ENCODE measurements at places on chromosomes 11 and 22. TPM values are rescaled to one million over a fixed set of nuclear protein-coding genes. Genes with fewer than 3 reads are reported as not detected.

Gene CHEK2
- 12.0 TPM for total RNA-seq

Gene LARGE2
- total RNA-seq, result 3.2 TPM

Gene ZBTB16
- total RNA-seq, result 160 TPM

Gene INPP5J
- 3.1 TPM for total RNA-seq

Gene SAA1
- 14.4 TPM for total RNA-seq

Gene APOA1
- total RNA-seq, result 15.5 TPM

Gene PTPRJ
- 5.7 TPM for total RNA-seq

Gene TPP1
- total RNA-seq, result 44.1 TPM

- H3K36me3 ChIP-seq, result no peaks in the 10 kb centered on the region
- no peak for DNase-seq
- peaks cover 27% of the 10 kb centered on the region for H3K4me1 ChIP-seq
Observed at GRCh38 chr22:35649026-35649553, 844 bp downstream of the APOL6 start.

DNA sequence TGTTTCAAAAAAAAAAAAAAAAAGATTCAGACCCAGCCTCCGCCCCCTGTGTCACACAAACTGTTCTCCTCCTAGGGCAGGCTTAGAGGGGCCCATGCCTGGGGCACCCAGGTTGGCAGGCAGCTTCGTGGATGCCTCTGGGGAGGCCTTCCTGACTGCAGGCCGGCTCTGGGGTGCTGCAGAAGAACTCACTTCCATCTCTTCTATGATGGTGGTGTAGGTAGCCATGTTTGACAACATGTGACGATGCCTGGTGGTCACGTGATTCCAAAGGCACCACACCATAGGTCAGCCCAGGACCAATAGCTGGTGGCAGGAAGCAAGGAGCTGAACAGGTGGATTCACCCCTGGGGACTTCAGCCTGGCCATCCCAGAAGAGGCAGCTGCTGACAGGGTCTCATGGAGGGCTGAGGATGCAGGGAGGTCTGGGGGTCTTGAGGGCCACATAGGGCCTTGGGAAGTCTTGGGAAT, 24.1 kb upstream of the CELSR1 start:
- no peaks in the 10 kb centered on the region for H3K36me3 ChIP-seq
- no peaks in the 10 kb centered on the region for H3K4me1 ChIP-seq
- no peaks in the 10 kb centered on the region for H3K27me3 ChIP-seq
- H3K4me3 ChIP-seq, result no peak overlapping the region
- H3K27ac ChIP-seq, result no peak overlapping the region

DNA sequence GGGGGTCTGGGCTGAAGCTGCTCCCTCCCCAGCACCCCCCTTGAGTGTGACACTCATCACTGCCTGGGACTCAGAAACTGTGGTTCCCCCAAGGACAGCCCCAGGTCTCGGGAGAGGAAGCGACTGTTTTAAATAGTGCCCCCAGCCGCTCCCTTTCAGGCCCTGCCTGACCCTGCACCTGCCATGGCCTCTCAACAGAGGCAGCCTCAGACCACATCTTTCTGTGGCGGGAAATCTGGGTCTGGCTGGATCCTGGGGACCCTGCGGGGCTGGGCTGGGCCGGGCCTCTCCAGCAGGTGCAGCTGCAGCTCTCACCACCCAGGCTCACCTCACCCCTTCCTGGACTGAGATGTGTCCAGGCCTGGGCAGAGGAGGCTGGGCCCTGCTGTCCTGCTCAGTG, 3.7 kb upstream of the IGLL1 start:
- DNase-seq, result no peak
- H3K4me3 ChIP-seq, result no peak overlapping the region
- no peak overlapping the region for H3K27ac ChIP-seq
- H3K27me3 ChIP-seq, result no peaks in the 10 kb centered on the region

GRCh38 chr22:44271732-44272400, 40.9 kb downstream of the SHISAL1 start:
- no peaks in the 10 kb centered on the region for H3K4me1 ChIP-seq
- H3K27ac ChIP-seq, result no peak overlapping the region
- H3K36me3 ChIP-seq, result no peaks in the 10 kb centered on the region
- H3K27me3 ChIP-seq, result no peaks in the 10 kb centered on the region
- no peak for DNase-seq

GRCh38 chr22:45516163-45516562, 13.5 kb downstream of the FBLN1 start:
- H3K27me3 ChIP-seq, result no peaks in the 10 kb centered on the region
- no peak overlapping the region for H3K4me3 ChIP-seq
- H3K27ac ChIP-seq, result no peak overlapping the region

DNA sequence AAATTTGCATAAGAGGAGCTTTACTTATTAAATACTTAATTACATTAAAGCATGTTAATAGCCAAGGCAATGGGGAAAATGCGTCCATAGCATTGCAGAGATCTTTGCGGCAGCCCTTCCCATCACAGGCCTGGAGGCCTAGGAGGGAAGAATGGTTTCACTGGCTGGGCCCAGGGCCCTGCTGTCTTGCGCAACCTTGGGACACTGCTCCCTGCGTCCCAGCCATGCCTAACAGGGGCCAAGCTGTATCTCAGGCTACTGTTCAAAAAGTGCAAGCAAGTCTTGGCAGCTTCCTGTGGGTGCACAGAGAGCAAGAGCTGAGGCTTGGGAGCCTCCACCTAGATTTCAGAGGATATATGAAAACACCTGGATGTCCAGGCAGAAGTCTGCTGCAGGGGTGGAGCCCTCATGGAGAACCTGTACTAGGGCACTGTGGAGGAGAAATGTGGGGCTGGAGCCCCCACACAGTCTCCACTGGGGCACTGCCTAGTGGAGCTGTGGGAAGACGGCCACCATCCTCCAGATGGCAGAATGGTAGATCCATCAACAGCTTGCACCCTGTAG, 46.0 kb downstream of the THAP12 start:
- no peak for DNase-seq
- no peaks in the 10 kb centered on the region for H3K36me3 ChIP-seq
- H3K4me3 ChIP-seq, result no peak overlapping the region
- H3K4me1 ChIP-seq, result no peaks in the 10 kb centered on the region
- H3K27ac ChIP-seq, result no peak overlapping the region

- no peaks in the 10 kb centered on the region for H3K4me1 ChIP-seq
- H3K27ac ChIP-seq, result no peak overlapping the region
- no peak overlapping the region for H3K4me3 ChIP-seq
- H3K27me3 ChIP-seq, result no peaks in the 10 kb centered on the region
Observed at GRCh38 chr11:132405728-132406127, 1035.3 kb downstream of the NTM start.

DNA sequence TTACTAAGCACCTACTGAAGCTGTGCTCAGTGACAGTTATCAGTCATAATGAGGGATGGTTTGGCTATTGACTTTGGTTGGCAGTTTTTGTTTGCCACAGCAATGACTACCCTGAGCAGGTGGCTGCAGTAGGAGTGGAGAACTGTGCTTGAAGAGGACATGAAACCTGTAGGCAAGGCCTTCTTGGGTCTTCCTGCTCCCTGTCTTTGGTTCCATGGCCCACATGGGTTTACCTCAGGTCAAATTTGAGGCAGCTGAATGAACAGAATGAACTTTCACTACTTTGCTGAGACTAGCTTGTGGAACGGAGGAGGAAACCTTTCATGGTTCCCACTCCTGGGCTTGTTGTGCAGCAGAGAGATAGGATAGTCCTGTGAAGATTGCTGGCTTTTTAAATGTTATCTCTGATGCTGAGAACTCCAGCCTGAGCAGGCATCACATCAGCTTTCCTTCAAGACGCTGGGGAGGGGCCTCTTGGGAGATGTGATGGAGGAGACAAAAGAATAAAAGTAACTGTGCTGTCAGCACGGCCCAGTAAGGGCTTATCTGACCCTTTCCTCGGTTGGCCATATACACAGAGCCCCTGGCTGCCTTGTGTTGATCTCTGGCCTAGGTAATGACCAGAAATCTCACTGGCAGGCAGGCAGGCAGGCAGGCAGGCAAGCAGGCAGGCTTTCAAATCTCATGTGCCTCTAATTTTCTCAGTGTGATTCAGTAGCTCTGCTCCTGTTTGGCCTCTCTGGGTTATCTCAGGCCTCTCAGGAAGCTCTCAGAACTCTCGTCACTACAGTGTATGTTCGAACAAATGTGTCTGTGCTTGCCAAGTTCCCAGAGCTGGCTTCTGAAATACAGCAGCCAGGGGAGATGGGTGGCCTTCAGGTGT, 12.0 kb downstream of the STIM1 start:
- DNase-seq, result no peak
- no peaks in the 10 kb centered on the region for H3K27me3 ChIP-seq
- H3K4me1 ChIP-seq, result peaks cover 15% of the 10 kb centered on the region
- no peak overlapping the region for H3K27ac ChIP-seq
- H3K36me3 ChIP-seq, result no peaks in the 10 kb centered on the region
- no peak overlapping the region for H3K4me3 ChIP-seq

DNA sequence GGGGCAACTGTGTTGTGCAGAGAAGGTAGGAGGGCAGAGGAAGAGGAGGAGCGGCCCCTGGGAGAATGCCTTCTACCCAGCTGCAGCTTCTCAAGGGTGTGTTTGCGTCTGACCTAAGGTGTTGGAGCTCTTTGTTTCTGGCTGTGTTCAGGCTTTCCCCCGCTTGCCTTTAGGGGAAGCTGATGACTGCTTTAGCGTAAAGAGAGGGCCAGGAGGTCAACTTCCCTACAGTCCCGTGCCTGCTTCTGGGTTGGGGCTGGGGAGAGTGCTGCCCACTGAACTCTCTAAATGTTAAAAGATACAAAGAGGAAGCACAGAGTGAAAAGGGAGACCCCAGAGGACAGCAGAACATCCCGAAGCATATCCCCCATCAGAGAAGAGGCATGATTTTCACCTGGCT, 99.2 kb downstream of the PTPRJ start:
- no peaks in the 10 kb centered on the region for H3K27me3 ChIP-seq
- no peaks in the 10 kb centered on the region for H3K4me1 ChIP-seq
- no peak overlapping the region for H3K4me3 ChIP-seq
- H3K27ac ChIP-seq, result no peak overlapping the region

DNA sequence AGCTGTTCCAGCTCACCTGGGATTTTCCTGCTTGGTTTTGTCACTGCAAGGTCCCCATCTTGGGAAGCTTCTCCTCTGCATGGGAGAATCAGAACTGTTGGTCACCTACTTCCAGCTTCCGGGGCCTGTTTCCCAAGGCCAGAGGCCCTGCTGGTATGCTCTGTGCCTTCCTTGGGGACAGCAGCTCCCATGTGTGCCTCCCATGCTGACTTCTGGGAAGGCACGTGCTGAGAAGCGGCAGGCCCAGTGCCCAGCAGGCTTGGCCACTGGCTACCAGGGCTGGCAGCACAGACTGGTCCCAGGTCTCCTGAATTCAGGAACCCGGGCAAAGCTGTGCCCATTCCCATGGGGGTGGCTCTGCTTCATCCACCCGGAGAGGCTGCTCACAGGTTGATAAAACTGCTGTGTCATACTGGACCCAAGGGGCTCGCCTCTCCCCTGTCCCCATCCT, 33.8 kb downstream of the MYEOV start:
- no peak overlapping the region for H3K4me3 ChIP-seq
- DNase-seq, result no peak
- H3K4me1 ChIP-seq, result no peaks in the 10 kb centered on the region
- H3K27me3 ChIP-seq, result no peaks in the 10 kb centered on the region

GRCh38 chr11:125600663-125601062, 8.0 kb downstream of the STT3A start:
- DNase-seq, result no peak
- no peaks in the 10 kb centered on the region for H3K36me3 ChIP-seq
- H3K27me3 ChIP-seq, result no peaks in the 10 kb centered on the region
- no peaks in the 10 kb centered on the region for H3K4me1 ChIP-seq
- H3K27ac ChIP-seq, result no peak overlapping the region

- H3K36me3 ChIP-seq, result no peaks in the 10 kb centered on the region
- no peak overlapping the region for H3K27ac ChIP-seq
- DNase-seq, result no peak
- H3K4me3 ChIP-seq, result no peak overlapping the region
Observed at GRCh38 chr11:86873573-86874083, 73.3 kb downstream of the PRSS23 start.

- DNase-seq, result no peak
- H3K4me1 ChIP-seq, result no peaks in the 10 kb centered on the region
- H3K4me3 ChIP-seq, result no peak overlapping the region
- no peak overlapping the region for H3K27ac ChIP-seq
- no peaks in the 10 kb centered on the region for H3K36me3 ChIP-seq
- no peaks in the 10 kb centered on the region for H3K27me3 ChIP-seq
Observed at GRCh38 chr11:121523581-121524232, 70.9 kb upstream of the SORL1-AS1 start.

DNA sequence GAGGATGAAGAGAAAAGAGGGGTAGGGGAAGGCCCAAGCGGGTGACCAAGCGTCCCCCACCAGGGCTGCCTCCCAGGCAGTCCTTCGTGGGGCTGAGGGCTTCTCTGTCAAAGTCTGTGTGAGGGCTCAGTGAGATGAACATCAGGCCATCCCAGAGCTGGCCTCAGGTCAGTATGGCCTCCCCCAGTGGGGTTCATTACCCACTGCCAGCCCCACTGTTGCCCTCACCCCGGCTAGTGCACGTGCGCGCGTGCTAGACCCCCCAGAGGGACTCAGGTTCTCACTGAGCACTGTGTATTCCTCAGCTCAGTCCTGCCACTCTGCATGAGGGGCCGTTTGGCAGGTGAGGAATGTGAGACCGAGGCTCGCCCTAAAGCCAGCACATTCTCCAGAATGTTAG, 3.3 kb downstream of the KDELR3 start:
- H3K27ac ChIP-seq, result no peak overlapping the region
- H3K4me1 ChIP-seq, result peaks cover 5% of the 10 kb centered on the region
- H3K27me3 ChIP-seq, result no peaks in the 10 kb centered on the region
- no peak for DNase-seq
- no peaks in the 10 kb centered on the region for H3K36me3 ChIP-seq

DNA sequence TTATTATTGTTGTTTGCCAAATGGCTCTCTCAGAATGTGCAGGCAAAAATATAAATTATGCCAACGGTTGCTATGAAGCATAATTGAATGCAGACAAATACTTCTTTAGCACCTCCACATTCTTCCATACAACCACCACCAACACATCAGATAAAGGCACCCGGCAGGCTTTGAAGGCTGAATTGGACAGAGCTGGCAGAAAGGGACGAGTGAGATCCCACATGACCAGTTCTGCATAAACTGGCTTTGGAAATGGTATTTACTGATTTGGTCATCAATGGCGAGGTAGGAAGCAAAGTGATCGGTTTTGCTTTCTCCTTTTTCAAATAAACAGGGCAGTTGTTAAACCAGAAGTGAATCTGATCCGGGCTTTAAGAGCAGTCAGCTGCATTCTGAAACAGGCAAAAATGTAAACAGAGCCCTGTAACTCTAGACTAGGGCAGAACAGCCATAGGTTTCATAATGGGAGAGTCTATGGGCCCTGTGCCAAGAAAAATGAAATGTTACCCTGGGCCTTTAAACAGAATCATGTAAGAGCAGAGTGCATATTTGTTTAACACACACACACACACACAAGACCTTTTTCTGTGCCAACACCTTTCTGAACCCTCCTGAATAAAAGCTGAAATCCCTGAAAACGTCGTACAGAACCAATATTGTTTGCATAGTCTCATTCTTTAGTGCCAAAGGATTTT, 97.7 kb downstream of the MPPED2 start:
- no peaks in the 10 kb centered on the region for H3K27me3 ChIP-seq
- H3K36me3 ChIP-seq, result no peaks in the 10 kb centered on the region
- H3K4me3 ChIP-seq, result no peak overlapping the region
- no peak for DNase-seq
- H3K27ac ChIP-seq, result no peak overlapping the region
- H3K4me1 ChIP-seq, result peaks cover 2% of the 10 kb centered on the region

All from ovary (tissue), 10 donors.